ENCODE measurements at places on chromosomes 1 and 21.
A peak's percentile ranks its signal among the peaks of the same experiment; 100 is the strongest.

- DNase-seq, result no peak
Measured at GRCh38 chr1:113830039-113830438, 17.8 kb upstream of the RSBN1 start.

- DNase-seq, result no peak
Measured at GRCh38 chr1:169892176-169892926, 1.3 kb downstream of the SCYL3 start.

GRCh38 chr1:38489844-38490270 is 369.7 kb downstream of the RRAGC start:
- DNase-seq, result peak; percentile 76

GRCh38 chr1:192453360-192453992 is 122.1 kb upstream of the RGS1 start:
- no peak for DNase-seq

GRCh38 chr1:77511440-77511840 is 171.0 kb downstream of the ZZZ3 start:
- no peak for DNase-seq

DNA sequence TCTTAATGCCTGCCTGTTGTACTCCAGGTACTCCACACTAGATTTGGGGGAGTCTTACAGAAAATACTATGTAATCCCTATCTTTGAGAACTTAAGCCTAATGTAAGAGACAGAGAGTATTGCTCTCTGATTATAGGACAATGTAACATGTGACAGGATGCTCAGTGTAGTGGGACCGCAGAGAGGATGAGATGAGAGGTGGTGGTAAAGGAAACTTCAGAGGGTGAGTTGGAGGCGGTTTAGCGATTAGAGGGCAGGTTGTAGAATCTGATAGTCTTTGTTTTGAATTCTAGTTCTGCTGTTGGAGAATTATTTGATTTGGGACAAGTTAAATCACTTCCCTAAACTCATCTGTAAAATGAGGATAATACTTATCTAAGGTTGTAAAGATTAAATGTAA is 5.4 kb downstream of the SOAT1 start:
- DNase-seq, result no peak

- no peak for DNase-seq
Measured at GRCh38 chr21:45415188-45415942, 10.4 kb downstream of the COL18A1 start.

- peak; percentile 51 for DNase-seq
Measured at GRCh38 chr1:236425031-236425663, 31.1 kb downstream of the EDARADD start.
